ENCODE measurements at places on chromosomes 3 and 15. TPM values are rescaled to one million over a fixed set of nuclear protein-coding genes. Genes with fewer than 3 reads are reported as not detected.

PTX3 gene
- total RNA-seq, result 34.2 TPM

PRSS50 gene
- 1.1 TPM for total RNA-seq

OTOL1 gene
- not detected for total RNA-seq

DNAH12 gene
- not detected for total RNA-seq

PCOLCE2 gene
- total RNA-seq, result 33.9 TPM

PLIN1 gene
- 1.8 TPM for total RNA-seq

AMOTL2 gene
- total RNA-seq, result 112 TPM

PATL2 gene
- total RNA-seq, result not detected

TM6SF1 gene
- 2.6 TPM for total RNA-seq

SLC12A8 gene
- not detected for total RNA-seq

P2RY12 gene
- 1.7 TPM for total RNA-seq

NOX5 gene
- 0.49 TPM for total RNA-seq

ITIH1 gene
- not detected for total RNA-seq

CCR1 gene
- 16.3 TPM for total RNA-seq

SLC12A1 gene
- total RNA-seq, result not detected

ATP2C1 gene
- total RNA-seq, result 38.0 TPM

ZKSCAN7 gene
- 2.7 TPM for total RNA-seq

RBPMS2 gene
- 22.1 TPM for total RNA-seq

TLR9 gene
- 0.55 TPM for total RNA-seq

RGMA gene
- 35.7 TPM for total RNA-seq

PPP4R2 gene
- total RNA-seq, result 28.8 TPM

CACNA2D2 gene
- 1.7 TPM for total RNA-seq

TMIE gene
- total RNA-seq, result 1.8 TPM

C2CD4A gene
- total RNA-seq, result not detected

SH3GL3 gene
- total RNA-seq, result 0.71 TPM

ZNF774 gene
- total RNA-seq, result 1.5 TPM

TJP1 gene
- 92.0 TPM for total RNA-seq

GOLGA8G gene
- total RNA-seq, result not detected

CSPG4 gene
- 122 TPM for total RNA-seq

HRG gene
- total RNA-seq, result not detected

KLHL40 gene
- not detected for total RNA-seq

A4GNT gene
- total RNA-seq, result not detected

SH2D7 gene
- not detected for total RNA-seq

TIPIN gene
- total RNA-seq, result 5.6 TPM

NMB gene
- 3.0 TPM for total RNA-seq

Measured in sigmoid colon (tissue), 7 donors.